ENCODE measurements at places on chromosomes 16 and 17. TPM values are rescaled to one million over a fixed set of nuclear protein-coding genes. Genes with fewer than 3 reads are reported as not detected.

Gene PSMD7
- 144 TPM for total RNA-seq

Gene MYL4
- total RNA-seq: not detected

Gene C17orf50
- 0.44 TPM for total RNA-seq

Gene ALOX15B
- total RNA-seq: 0.33 TPM

Gene SLC52A1
- total RNA-seq: 0.54 TPM

Gene TBC1D3B
- 2.5 TPM for total RNA-seq

Gene TMC8
- 0.22 TPM for total RNA-seq

Gene ABAT
- 0.28 TPM for total RNA-seq

Gene ASGR1
- total RNA-seq: 0.70 TPM

Gene SLC5A11
- total RNA-seq: 0.46 TPM

Gene CIBAR2
- total RNA-seq: not detected

Measured in A549 treated with Hydrocortisone at 1 μM for 4 hours (cell line).